ENCODE measurements at places on chromosomes 3 and 15.

GRCh38 chr3:36813305-36813704, 49.0 kb upstream of the DCLK3 start:
- no peak for DNase-seq

DNA sequence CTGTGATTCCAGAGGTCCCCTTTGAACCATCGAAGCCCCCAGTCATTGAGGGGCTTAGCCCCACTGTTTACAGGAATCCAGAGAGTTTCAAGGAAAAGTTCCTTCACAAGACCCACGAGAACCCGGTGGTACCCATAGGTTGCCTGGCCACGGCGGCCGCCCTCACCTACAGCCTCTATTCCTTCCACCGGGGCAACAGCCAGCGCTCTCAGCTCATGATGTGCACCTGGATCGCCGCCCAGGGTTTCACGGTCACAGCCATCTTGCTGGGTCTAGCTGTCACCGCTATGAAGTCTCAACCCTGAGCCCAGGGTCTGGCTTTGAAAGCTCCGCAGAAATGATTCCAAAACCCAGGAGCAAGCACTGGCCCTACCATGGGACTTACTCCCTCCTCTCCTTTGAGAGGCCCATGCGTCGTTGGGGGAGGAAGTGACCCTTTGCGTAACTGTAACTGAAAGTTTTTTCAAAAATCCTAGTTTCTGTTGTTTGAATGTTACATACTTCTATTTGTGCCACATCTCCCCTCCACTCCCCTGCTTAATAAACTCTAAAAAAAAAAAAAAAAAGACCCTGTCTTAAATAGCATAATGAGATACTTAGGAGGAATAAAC, 85.1 kb upstream of the CSPG5 start:
- no peak for DNase-seq

GRCh38 chr3:159882790-159883779, 105.5 kb upstream of the IL12A start:
- DNase-seq = no peak

DNA sequence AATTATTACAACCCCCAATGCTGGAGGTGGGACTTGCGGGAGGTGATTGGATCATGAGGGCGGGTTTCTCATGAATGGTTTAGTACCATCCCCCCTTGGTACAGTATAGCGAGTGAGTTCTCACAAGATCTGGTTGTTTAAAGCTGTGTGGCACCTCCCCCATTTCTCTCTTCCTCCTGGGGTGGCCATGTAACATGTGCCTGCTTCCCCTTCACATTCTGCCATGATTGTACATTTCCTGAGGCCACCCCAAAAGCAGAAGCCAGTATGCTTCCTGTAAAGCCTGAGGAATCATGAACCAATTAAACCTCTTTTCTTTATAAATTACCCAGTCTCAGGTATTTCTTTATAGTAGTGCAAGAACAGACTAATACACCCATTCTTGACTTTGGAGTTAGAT, 20.3 kb upstream of the PROK2 start:
- no peak for DNase-seq

- no peak for DNase-seq
These were observed 12.2 kb downstream of the CAV3 start for GRCh38 chr3:8745619-8746370.

DNA sequence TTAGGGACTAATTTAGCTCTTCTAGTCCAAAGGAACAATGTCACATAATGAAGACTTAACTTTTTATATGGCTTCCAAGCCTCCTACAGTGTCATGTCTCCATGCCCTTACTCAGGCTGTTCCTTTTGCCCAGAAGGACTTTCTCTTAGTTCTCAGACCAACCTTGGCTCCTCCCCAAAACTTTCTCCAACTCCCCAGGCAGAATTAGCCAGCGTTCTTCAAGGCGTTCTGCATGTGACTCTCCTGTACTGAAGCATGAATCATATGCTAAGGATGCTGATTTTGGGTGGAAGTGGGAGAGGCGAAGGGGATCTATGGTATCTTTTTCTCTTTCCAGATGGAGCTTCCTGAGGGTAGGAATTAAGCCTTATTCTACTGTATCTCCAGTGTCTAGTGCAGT, 335.1 kb upstream of the ICE2 start:
- DNase-seq = no peak

GRCh38 chr3:58723173-58723572, 56.6 kb upstream of the FAM3D start:
- DNase-seq = no peak

- no peak for DNase-seq
These were observed 89.4 kb upstream of the SOX2 start for GRCh38 chr3:181622365-181622764.

DNA sequence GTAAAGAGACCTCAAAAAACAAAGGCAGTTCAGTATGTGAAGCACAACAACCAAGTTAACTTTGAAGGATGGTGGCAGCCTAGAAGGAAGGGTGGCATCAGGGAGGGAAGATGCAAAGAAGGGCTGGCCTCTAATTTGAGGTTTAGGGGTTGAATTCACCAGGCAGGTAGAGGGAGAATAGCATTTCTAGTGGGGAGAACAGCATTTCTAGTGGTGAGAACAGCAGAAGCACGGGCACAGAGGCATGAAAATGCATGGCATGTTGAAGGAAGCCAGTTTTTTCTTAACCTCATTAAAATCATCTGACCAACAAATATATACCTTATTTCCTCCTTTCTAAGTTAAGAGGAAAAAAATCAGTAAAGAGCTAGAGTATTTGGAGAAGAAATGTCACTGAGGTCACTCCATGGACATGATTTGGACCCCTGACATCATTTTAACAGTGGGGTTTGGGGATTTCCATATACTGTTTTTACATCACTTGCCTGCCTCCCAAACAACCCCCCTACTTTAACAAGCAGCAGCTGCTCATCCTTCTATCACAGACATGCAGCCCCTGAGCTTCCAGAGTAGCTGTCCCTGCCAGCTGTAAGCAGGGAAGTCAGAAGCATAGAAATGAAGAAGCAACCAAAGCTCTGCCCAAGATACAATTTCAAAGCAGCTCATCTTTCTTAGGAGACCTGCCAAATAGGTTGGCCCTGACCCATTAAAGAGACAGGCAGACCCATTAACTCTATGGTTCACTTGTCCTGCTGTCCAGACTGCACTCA, 2.4 kb upstream of the POPDC2 start:
- DNase-seq = no peak

- DNase-seq = no peak
These were observed 35.4 kb upstream of the ESYT3 start for GRCh38 chr3:138398791-138399575.

DNA sequence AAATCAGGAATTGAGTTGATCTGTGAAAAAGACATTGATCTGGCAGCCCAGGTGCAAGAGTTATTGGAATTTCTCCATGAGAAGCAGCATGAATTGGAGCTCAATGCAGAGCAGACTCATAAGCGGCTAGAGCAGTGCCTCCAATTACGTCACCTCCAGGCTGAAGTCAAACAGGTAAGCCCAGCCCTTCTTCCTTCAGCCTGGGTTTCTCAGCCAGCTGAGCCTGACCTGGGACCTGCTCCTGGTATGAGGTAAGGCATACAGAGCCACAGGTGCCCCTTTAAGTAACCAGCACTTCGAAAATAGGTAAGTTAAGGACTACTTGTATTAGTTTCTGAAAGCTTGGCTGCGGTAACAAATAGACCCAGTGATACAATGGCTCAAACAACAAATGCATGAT, 307.4 kb upstream of the UMPS start:
- no peak for DNase-seq

DNA sequence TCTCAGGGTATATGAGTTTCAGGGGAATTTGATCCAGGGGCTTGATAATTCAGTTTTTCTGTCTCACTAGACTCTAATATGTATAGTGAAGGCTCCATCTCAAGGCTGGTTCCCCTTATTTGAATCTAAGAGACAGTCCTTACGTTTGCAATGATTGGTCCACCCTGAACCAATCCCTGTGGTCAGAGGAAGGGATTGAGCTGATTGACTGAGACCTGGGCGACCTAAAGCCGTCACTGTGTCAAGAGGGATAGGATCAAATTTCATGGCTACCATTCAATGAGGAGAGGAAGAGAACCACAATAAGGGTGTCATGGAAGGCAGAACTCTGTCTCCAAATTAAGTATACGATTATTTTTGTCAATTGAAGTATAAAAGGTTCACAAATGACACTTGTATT, 16.3 kb downstream of the NUDT16 start:
- no peak for DNase-seq

DNA sequence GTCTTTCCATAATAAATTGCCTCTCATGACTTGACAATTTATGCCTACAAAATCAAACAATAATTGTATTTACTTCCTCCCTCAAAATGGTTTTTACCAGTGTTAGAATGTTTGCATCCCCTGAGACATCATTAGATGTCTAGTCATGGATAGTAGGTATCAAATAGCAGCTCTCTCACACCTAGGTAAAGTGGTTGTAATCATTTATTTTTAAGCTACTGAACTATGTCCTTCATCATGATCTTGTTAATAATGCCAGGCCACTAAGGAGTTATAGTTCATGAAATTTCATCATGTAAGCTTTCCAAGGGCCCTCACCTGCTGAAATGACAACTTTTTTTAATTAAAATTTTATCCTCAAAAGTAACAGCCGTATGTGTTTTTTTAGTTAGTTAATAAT, 134.1 kb downstream of the ARPP21 start:
- DNase-seq = no peak

DNA sequence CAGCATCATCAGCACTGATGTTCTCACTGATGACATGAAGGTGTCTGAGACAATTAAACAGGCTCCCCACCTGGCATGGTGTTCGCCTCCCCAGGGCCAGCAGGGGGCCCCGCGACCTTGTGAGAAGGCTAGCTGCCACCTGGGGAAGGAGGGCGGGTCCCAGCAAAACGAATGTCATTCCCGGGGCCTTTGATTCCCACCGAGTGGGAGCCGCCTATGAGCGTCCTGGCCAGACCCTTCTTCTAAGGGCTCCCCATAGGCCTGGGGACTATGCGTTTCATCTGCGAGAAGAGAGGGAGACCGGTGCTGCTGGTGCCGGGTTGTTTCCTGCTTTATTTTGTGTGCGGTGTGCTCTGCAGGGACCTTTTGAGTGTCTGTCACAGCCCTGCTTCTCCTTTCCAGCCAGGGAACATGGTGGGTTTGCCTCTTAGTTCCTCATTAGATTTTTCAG, 20.5 kb upstream of the MINDY4B start:
- DNase-seq = peak; percentile 33

DNA sequence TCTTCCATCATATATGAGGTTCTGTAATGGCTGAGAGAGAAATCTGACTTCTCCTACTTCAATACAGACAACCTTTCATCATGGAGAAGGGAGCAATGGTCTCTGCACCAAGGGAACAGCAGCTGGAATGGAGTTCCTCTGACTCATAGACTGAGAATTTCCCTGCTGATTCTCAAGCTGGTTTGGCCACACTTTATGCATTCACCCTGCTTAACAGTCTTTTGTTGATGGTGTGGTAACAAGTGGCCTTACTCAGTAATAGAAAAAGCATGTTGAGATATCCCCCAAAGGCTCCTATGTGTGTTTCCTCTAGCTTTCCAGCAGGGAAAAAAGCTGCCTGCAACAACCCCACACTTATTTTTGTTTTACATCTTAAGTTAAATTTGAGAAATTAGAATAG, 138.1 kb downstream of the GREM1 start:
- DNase-seq = no peak

- no peak for DNase-seq
These were observed 322.9 kb downstream of the ERC2 start for GRCh38 chr3:56145410-56145809.

DNA sequence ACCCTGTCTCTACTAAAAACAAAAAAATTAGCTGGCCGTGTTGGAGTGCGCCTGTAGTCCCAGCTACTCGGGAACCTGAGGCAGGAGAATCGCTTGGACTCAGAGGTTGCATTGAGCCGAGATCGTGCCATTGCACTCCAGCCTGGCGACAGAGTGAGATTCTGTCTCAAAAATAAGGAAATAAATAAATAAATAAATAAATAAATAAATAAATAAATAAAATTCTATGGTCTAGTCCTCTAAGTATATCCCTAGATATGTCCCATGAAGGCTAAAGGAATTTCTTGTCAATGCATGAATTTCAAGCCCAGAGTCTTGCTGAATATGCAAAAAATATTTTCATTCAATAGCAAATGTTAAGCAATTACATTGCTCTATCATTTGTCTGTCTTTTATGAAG, 149.0 kb downstream of the EPHA3 start:
- DNase-seq = no peak

Data from activated gamma-delta T cell treated with Interleukin-2 at 50 U/mL for 16 hours (primary cell).